Omental fat pad (tissue), 4 donors: ENCODE measurements at places on chromosomes 6 and 20.

DNA sequence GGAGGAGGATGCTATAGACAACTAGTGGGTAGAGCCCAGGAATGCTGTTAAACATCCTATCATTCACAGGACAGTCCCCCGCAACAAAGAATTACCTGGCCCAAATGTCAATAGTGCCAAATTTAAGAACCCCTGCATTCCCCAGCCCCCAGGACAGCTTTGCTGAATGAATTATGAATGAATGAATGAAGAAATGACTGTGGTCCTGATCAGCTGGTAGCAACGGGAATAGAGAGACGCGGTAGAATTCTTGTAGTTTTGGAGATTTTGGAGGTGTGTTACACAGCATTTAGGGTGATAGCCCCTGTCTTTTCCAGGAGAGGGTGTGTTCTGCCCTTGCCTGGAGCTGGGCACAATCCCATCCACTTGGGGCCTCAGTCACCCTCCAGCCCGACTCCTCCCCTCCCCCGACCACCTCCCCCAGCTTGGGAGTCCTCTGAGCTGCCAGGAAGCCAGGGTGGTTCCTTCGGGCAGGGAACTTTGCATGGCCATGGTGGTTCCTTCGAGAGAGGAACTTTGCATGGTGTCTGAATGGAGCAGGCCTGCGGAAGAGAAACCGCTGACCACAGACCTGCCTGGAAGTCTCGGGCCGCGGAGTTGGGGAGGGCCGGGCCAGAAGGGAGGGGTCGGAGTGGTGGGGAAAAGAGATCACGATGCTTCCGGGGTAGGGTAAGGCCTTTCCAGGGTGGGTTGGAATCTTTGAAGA lies 1.0 kb upstream of the HCK start:
- no peak for DNase-seq

- no peak for DNase-seq
Observed at GRCh38 chr6:4451718-4452117, 316.3 kb upstream of the ECI2 start.

DNA sequence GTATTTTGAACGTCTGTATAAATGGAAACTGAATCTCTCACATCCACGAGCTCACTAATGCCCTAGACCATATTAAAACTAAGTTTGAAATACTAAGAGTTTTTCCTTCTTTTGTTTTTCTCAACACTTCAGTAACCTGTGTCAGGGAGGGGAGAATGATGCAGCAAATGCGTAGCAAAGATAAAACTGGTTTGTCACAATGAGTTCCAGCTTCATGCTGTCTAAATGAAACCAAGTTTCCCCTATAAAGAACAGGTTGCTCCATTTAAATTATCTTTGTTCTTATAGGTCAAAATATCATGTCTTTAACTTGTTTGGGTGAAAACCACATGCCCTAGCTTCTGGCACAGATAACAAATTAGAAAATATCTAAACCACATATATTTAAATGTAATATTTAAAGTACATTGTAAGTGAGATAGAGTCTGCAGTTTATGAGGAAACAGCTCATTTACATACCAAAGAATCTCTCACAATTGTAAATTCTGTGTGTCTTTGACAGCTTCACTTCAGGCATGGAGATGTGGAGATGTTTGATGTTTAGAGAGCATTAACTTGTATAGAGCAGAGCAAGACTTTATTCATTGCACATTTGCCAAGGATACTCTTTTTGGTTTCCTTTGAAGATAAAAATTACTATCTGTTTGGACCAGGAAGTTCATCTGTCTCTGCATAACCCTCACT lies 7.3 kb downstream of the TRDN start:
- DNase-seq = no peak

DNA sequence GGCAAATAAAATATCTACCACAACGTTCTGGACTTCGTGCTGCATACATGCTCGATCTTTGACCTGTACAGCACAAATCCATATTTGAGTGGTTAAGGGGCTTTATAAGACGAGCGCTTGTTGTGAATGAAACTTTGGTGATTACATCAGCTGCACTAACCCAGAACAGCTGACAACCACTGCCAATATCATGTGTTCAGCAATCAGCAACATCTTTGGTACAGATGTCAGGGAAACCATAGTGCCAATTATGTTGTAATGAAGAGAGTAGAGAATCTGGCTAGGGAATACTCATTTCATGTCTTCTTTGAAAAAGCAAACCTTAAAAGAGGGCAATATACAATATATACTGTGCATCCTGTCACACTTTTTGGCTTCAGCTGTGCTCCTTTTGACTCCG lies 188.6 kb upstream of the NT5E start:
- DNase-seq = no peak

- DNase-seq = no peak
Observed at GRCh38 chr6:146770275-146770964, 171.6 kb downstream of the ADGB start.

- DNase-seq = no peak
Observed at GRCh38 chr6:141548966-141549365, 583.8 kb upstream of the GJE1 start.
